ENCODE measurements at places on chromosomes 1 and 21. TPM values are rescaled to one million over a fixed set of nuclear protein-coding genes. Genes with fewer than 3 reads are reported as not detected.

Gene OR2T5
- not detected for total RNA-seq

Gene CFHR5
- not detected for total RNA-seq

Gene FNDC5
- not detected for total RNA-seq

Gene KRTAP11-1
- not detected for total RNA-seq

Gene HJV
- not detected for total RNA-seq

Gene CLIC6
- total RNA-seq, result 11.6 TPM

Gene POGZ
- 78.1 TPM for total RNA-seq

Gene TSNAX
- 17.9 TPM for total RNA-seq

Gene SFN
- not detected for total RNA-seq

Gene LMX1A
- not detected for total RNA-seq

DNA sequence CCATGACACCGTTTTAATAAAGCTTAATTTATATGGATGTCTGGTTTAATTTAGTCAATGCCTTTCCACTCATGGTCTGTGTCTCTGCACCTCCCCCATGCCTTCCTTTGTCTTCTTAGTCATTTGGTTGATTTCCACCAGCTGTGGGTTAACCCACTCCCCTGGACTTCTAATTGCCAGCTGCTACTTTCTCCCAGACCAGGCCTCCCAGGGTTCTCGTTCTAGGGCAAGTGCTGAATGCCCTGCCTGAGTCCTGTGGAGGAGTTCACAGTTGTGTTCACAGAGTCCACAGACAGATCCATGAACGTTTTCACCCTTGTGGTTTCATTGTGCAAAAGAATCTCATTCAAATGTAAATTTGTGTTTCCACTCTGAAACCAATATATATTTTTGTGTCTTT is 243.4 kb downstream of the NUF2 start:
- no peaks in the 10 kb centered on the region for H3K27me3 ChIP-seq
- H3K4me3 ChIP-seq, result no peak overlapping the region
- H3K27ac ChIP-seq, result no peak overlapping the region

DNA sequence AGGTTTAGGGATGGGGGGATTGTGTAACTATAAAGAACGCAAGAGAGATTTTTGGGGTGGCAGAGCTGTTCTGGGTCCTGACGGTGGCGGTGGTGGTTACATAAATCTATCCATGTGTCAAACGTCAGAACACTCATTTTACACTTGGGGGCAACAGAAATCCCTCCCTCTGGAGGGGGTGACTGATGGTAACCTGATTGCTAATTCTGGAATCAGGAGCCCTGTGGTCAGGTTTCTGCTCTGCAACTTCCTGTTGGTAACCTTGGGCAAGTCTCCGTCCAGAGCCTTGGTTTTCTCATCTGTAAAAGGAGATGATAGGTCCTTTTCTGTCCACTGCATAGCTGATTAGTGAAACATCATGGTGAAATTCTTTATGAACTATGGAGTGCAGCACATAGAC is 40.9 kb downstream of the ALPL start:
- H3K27ac ChIP-seq, result no peak overlapping the region
- H3K4me1 ChIP-seq, result no peaks in the 10 kb centered on the region
- H3K27me3 ChIP-seq, result peaks cover 8% of the 10 kb centered on the region
- no peak for DNase-seq
- H3K36me3 ChIP-seq, result no peaks in the 10 kb centered on the region

GRCh38 chr1:221708076-221708571 is 33.8 kb downstream of the DUSP10 start:
- no peak for DNase-seq
- H3K4me3 ChIP-seq, result no peak overlapping the region
- peaks cover 7% of the 10 kb centered on the region for H3K4me1 ChIP-seq
- H3K36me3 ChIP-seq, result no peaks in the 10 kb centered on the region
- H3K27me3 ChIP-seq, result no peaks in the 10 kb centered on the region
- no peak overlapping the region for H3K27ac ChIP-seq

DNA sequence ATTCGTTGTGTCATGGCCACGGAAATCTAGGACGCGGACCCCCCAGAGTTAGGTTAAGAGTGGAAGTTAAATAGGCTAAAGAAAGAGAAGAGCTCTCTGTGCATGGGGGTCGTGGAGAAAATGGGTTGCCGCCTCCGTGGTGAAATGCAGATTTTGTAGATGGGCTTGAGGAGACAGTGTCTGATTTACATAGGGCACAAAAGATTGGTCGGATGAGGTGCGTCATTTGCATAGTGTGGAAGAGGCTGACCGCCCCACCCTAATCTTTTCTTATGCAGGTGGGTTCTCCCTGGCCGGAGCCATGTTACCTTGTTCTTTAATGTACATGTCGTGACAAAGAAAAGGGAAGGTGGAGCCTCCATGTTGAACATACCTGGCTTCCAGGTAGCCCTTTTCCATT is 14.3 kb upstream of the SLC5A9 start:
- H3K4me3 ChIP-seq, result no peak overlapping the region
- H3K36me3 ChIP-seq, result no peaks in the 10 kb centered on the region
- no peak overlapping the region for H3K27ac ChIP-seq
- H3K4me1 ChIP-seq, result no peaks in the 10 kb centered on the region
- no peak for DNase-seq

DNA sequence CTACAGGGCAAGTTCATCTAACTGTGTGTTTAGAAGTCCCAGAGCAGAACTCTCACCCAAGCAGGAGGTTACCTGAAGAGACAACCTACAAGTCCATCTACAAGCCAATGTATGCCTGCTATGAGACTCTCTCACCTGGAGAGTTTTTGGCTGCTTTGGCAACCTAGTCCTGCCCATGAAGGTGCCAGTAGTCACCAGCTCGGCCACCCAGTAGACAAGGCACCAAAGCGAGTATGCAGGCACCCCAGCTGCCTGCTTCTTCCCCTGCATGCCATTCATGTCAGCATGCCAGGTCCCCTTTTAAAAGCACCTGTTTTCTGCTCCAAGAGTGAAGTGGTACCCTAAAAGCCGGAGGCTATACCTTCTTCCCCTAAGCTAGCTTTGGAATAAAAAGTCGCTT is 20.2 kb downstream of the RIIAD1 start:
- no peaks in the 10 kb centered on the region for H3K4me1 ChIP-seq
- no peak overlapping the region for H3K27ac ChIP-seq
- H3K36me3 ChIP-seq, result no peaks in the 10 kb centered on the region
- no peak for DNase-seq

- no peak for DNase-seq
- H3K4me1 ChIP-seq, result no peaks in the 10 kb centered on the region
- no peak overlapping the region for H3K27ac ChIP-seq
- no peaks in the 10 kb centered on the region for H3K27me3 ChIP-seq
Observed at GRCh38 chr1:57824535-57824934, 400.7 kb upstream of the DAB1 start.

- no peaks in the 10 kb centered on the region for H3K36me3 ChIP-seq
- DNase-seq, result no peak
- H3K4me3 ChIP-seq, result no peak overlapping the region
- H3K27me3 ChIP-seq, result no peaks in the 10 kb centered on the region
- peaks cover 4% of the 10 kb centered on the region for H3K4me1 ChIP-seq
Observed at GRCh38 chr1:87600854-87601253, 272.2 kb downstream of the LMO4 start.

DNA sequence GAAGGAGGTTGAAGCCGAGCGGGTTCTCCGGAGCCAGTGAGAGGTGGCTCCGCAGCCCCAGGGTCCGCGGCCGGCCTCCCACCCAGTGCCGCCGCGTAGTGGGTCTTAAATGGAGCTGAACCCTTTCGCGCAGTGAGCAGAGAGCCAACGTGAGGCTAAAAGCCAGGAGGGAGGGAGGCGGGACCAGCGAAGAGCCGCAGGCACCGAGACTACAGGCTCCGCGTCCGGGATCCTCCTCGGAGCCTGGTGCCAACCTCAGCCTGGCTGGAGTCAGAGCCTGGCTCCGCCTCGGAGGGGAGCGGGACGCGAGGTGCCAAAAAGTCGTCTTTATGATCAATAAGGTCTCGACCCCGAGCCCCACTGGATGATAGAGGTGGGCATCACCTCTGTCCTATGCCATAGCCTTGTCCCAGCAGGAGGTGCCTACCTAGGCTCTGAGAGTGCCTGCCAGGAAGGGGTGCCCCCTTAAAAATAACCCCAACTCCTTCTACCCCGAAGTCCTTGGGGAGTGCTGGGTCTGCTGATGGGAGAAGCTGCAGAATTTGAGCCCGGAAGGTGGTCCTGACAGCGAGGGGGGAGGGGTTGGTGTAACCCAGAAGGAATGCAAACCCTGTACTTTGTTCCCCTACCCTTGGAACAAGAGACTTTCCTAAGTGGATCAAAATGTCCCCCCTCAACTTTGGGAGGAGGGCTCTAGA is 1.6 kb downstream of the IGSF21 start:
- H3K27me3 ChIP-seq, result peaks cover 3% of the 10 kb centered on the region
- H3K27ac ChIP-seq, result no peak overlapping the region
- H3K4me3 ChIP-seq, result peak overlapping the region; percentile 48

- H3K4me3 ChIP-seq, result no peak overlapping the region
- H3K27me3 ChIP-seq, result no peaks in the 10 kb centered on the region
- no peaks in the 10 kb centered on the region for H3K36me3 ChIP-seq
Observed at GRCh38 chr1:58620259-58620658, 43.2 kb upstream of the TACSTD2 start.

DNA sequence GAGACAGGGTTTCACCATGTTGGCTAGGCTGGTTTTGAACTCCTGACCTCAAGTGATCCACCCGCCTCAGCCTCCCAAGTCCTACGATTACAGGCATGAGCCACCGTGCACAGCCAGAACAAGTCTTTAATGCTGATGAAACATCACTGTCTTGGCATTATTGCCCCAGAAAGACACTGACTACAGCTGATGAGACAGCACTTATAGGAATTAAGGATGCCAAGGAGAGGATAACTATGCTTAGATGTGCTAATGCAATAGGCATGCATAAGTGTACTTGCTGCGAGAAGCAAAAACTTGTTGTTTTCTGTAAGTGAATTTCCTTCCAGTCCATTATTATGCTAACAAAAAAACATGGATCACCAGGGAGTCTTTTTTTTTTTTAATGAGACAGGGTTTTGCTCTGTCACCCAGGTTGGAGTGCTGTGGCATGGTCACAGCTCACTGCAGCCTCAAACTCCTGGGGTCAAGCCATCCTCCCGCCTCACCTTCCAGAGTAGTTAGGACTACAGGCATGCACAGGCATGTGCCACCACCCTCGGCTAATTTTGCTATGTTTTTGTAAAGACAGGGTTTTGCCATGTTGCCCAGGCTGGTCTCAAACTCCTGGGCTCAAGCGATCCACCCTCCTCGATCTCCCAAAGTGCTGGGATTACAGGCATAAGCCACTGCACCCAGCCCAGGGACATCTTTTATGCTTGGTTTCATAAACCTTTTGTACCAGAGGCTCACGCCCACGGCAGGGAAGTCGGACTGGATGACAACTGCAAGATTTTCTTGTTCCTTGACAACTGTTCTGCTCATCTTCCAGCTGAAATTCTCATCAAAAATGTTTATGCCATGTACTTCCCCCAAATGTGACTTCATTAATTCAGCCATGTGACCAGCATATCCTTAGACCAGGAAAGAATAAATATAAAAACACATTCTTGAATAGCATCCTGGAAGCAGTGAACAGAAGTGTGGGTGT is 23.1 kb downstream of the RHEX start:
- H3K4me3 ChIP-seq, result no peak overlapping the region
- H3K36me3 ChIP-seq, result no peaks in the 10 kb centered on the region
- H3K27ac ChIP-seq, result no peak overlapping the region
- no peak for DNase-seq
- no peaks in the 10 kb centered on the region for H3K4me1 ChIP-seq

GRCh38 chr1:192488058-192488457 is 87.5 kb upstream of the RGS1 start:
- DNase-seq, result no peak
- H3K27ac ChIP-seq, result no peak overlapping the region
- H3K27me3 ChIP-seq, result no peaks in the 10 kb centered on the region
- peaks cover 24% of the 10 kb centered on the region for H3K4me1 ChIP-seq
- H3K4me3 ChIP-seq, result no peak overlapping the region

- H3K27ac ChIP-seq, result no peak overlapping the region
- H3K36me3 ChIP-seq, result no peaks in the 10 kb centered on the region
- DNase-seq, result peak; percentile 48
- H3K4me3 ChIP-seq, result no peak overlapping the region
- H3K27me3 ChIP-seq, result no peaks in the 10 kb centered on the region
- H3K4me1 ChIP-seq, result peaks cover 11% of the 10 kb centered on the region
Observed at GRCh38 chr1:43853161-43853921, 80.3 kb upstream of the ARTN start.

DNA sequence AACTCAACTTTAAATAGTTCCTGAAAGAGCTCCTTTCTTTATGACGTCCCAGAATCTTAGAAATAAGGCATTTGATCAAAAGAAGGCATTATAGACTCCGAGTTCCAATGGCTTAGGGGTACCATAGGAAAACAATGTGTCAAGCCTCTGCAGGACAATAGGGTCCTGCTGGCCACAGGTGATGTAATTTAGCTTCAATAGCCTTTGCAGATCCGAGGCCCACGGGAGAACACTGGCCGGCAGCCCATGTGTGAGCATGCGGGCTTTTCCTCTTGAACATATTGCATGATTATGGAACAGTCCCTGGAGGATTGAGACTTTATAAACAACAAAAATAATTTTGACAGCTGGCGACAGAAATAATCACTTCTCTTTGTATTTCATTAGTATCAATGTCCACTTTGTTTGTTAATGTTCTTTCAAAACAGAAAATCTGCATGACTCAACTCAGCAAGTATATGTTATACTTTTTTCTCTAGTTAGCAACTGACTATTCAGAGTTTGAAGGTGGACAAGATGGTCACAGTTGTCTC is 49.0 kb upstream of the NR5A2 start:
- H3K27ac ChIP-seq, result no peak overlapping the region
- no peaks in the 10 kb centered on the region for H3K27me3 ChIP-seq
- DNase-seq, result no peak
- no peak overlapping the region for H3K4me3 ChIP-seq
- no peaks in the 10 kb centered on the region for H3K36me3 ChIP-seq

Data from tibial nerve (tissue), 4 donors.